ENCODE measurements at places on chromosomes 3 and 15. TPM values are rescaled to one million over a fixed set of nuclear protein-coding genes. Genes with fewer than 3 reads are reported as not detected.

The FOXB1 gene
- 0.91 TPM for total RNA-seq

The VEPH1 gene
- total RNA-seq: 19.1 TPM

The FETUB gene
- total RNA-seq: not detected

The ITIH3 gene
- 0.45 TPM for total RNA-seq

The WDR72 gene
- 0.54 TPM for total RNA-seq

The GOLGA8J gene
- 0.36 TPM for total RNA-seq

GRCh38 chr3:60167186-60167585 lies 1084.1 kb downstream of the FHIT start:
- DNase-seq: no peak

DNA sequence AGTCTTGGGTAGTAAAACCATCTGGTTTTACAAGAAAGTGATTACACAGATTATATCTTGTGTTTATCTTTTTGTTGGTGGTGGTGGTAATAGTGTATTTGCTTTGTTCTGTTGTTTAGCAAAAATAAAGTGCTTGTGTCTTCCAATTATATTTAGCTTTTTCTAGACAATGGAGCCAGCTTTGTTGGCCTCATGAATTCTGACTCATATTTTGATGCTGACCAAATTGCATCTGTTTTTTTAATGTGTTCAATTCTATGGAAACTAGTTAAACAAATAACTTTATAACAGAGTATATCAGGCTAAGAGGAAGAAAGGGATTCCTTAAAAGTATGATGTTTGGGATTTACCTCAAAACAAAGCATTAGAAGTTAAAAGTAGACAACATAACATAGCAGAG lies 69.3 kb upstream of the BFSP2 start:
- no peak for DNase-seq

GRCh38 chr15:34436956-34437442 lies 609 bp downstream of the GOLGA8A start:
- DNase-seq: peak; percentile 43

GRCh38 chr3:115099134-115099985 lies 47.7 kb downstream of the ZBTB20 start:
- no peak for DNase-seq

GRCh38 chr15:60318216-60318867 lies 79.4 kb downstream of the ANXA2 start:
- no peak for DNase-seq

DNA sequence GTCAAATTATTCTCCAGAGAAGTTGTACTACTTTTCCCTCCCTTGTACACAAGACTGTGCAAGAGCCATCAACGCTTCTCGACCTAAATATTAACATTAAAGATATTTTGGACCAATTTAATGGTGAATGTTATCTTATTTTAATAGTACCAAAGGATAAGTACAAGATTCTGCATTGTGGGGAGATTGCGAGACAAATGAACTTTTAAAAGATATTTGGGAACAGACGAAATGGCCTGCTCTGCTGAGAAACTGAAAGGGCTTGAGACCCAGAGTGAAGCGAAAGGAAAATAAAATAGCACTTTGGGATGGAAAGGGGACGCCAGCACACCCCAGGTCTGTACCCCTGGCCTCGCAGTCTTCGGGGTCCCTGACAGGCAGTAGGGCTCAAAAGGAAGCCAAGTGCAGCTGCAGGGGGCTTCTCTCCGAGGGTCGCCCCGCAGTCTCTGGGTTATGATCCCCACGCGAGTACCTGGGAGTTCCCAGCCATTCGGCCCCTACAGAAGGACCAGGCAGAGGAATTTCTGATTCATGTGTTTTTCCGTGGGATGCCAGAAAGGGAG lies 97.6 kb upstream of the VGLL3 start:
- DNase-seq: no peak

DNA sequence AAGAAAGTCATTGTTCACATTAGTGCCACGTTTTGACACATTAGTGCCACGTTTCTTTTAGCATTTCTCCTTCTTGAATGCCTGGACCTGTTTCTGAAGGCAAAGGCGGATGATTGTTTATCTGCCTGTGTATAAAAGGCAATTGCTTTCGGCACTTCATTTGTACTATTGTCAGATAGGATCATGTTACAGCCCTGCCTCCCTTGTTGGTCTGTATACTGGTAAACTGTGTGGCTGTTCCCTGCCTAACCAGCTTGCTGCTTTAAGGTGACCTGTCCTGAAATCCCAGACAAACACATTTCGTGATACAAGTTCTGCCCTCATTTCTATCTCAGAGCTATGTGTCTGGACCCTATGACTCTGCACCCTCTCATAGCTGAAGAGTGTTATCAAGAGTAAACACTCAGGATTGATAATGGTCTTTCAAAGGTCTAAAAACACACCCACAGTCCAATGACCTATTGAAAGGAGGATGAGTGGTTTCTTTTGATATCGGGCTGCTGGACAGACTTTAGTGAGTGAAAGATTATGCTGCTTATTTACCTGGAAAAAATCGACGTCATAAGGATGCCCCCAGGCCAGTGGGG lies 276.3 kb upstream of the MCTP2 start:
- DNase-seq: no peak

- no peak for DNase-seq
Observed at GRCh38 chr3:63354160-63354559, 76.1 kb downstream of the SYNPR start.

DNA sequence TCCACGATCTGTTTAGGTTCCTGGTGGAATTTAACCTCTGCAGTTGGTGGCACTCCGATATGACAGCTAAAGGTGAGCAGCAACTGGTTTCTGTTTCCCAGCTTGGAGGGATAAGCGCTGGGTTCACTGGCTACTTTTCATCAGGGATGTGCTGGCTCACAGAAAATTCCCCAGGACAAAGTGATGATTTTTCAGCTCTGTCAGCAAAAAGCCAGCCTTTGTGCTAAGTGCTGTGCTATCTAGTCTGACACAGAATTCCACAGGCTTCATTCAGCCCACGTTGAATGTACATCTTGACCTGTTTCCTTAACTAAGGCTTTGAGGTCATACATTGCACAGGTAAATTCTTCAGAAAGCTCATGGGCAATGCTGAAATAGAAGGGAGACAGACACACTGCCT lies 81.5 kb upstream of the LRTM1 start:
- no peak for DNase-seq

DNA sequence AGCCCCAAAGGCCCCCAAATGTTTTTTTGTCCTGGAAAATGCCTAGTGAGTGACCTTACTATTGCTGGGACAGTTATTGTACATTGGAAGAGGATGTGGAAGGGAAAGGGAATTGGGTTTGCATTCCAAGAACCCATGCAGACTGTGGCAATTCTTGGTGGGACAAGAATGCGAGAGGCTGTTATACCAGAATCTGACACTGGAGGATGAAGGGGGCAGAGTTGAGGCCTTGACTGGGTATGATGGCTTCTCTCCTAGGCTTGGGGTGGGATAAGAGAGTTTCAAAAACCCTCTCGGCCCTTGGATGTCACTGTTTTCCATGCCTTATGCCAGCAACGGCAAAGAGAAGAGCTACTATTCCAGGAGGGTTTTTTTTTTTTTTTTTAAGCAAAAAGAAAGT lies 25.3 kb downstream of the IL16 start:
- no peak for DNase-seq

DNA sequence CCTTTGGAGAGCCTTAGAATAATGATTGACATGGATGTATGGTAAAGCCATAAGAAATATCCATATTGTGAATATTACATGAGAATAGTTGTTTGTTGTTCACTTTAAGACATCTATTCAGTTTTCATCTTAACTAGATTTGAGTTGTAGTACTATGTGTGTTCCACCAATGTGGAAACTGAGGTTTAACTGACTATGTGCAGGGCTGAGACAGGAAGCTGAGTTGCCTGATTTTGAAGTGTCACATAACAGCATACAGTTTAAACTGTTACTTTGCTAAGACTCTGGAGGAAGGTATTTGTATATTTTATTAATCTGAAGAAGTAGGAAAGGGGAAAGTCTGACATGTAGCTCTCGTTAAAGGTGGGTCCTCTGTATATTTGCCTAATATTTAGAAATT lies 2.1 kb downstream of the ECT2 start:
- no peak for DNase-seq

GRCh38 chr15:85854345-85855097 lies 59.8 kb upstream of the KLHL25 start:
- peak; percentile 74 for DNase-seq

GRCh38 chr3:66342717-66343356 lies 122.0 kb downstream of the SLC25A26 start:
- DNase-seq: no peak

DNA sequence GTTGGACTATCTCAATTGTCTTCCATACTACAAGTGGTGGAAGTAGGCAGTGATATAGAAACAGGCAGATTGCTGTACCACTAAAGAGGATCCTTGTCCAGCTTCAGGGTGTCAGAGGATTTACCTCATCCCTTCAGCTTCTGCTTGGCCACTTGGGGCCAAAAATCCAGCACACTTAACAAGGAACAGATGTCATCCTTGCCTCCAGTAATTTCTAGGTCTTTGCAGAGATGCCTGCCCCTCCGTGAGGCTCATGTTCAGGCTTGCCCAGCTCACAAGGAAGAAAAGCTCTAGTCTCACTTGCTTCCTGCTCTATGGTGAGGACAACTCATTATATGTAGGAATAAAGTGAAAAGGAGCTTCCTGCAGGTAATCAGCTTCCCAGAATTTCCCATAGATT lies 510.3 kb downstream of the EPHA3 start:
- no peak for DNase-seq

GRCh38 chr3:171345107-171345843 lies 114.9 kb downstream of the TNIK start:
- DNase-seq: peak; percentile 24

GRCh38 chr3:46812237-46812791 lies 50.9 kb downstream of the MYL3 start:
- DNase-seq: peak; percentile 24

All from cerebellum (tissue), 4 donors.